HuH-7 (cell line): ENCODE measurements at places on chromosomes 3 and 15.
A peak's percentile ranks its signal among the peaks of the same experiment; 100 is the strongest.

DNA sequence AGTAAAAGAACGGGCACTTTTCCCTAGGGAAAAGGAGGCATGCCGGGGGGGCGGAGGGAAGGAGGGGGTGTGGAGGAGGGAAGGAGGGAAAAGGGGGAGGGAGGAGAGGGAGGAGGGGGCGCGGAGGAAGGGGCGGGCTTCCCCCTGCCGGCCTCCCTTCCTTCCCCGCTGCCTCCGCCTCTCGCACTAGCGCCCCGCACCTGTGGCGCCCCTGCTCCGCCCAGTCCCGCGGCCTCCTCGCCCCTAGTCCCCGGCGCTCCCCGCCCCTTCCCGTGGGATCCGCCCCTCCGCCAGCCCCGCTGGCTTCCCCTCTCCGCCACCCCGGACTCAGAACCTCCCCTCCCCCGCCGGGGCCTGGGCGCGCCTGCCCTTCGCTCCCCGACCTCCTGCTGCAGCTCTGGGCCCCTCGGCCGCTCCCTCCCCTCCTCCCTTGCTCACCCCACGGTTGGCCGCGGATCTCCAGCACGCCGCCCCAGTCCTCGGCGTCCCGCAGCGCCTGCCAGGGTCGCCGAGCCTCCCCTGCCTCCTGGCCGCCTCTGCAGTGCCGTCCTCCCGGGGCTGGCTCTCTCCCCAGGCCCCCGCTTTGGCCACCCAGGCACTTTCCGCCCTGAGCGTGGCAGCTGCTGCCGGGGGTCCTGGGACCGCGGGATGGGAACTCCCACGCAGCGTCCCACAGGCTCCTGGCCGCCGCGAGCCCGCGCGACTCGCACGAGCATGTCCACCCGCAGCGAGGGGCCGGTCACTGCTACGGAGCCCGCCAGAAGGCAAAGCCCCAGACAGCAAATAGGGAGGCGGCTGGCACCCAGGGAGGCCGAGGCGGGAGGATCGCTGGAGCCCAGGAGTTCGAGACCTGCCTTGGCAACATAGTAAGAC, 147.4 kb downstream of the TJP1 start:
- peak; percentile 72 for DNase-seq

DNA sequence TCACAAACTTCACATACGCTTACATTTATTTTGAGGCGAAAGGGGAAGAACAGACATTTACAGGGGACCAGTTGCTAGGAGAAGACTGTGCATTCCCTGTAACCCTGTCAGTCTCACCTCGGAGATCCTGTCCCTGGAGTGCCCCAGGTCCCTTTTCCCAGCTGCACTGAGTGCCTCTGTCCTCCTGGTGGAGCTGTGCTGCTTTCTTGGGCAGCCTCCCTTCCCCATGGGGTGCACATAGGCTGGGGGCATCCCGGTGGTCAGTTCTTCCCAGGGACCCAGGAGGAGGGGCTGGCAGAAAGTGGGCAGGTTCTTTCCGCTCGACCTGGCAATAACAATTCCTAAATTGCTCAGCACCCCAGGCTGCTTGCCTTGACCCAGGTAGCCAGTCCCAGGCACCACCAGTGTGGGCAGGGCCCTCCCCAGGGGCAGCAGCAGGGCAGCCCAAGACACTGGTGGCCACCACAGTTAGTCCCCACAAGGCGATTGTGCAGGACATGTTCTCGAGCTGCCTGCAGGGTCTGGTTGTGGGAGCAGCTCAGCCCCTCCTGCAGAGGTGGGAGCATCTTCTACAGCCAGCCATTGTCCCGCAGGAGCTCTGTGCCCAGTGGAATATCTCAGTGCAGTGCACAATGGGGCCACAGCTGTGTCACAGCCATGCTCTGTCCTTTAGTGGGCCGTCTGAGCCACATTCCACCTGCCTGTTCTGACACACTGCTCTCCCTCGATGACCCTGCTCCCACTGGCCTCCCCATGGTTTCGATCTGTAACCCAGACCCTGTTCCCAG, 36.3 kb downstream of the APBA2 start:
- DNase-seq = peak; percentile 15

DNA sequence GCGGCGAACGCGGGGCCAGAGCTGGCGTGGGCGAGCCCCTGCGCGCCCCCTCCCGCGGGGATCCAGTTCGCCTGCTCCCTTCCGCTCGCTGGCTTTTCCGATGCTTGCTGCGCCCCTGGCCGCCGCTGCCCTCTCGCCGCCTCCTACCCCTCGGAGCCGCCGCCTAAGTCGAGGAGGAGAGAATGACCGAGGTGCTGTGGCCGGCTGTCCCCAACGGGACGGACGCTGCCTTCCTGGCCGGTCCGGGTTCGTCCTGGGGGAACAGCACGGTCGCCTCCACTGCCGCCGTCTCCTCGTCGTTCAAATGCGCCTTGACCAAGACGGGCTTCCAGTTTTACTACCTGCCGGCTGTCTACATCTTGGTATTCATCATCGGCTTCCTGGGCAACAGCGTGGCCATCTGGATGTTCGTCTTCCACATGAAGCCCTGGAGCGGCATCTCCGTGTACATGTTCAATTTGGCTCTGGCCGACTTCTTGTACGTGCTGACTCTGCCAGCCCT, 721 bp downstream of the P2RY1 start:
- DNase-seq = no peak

GRCh38 chr3:177133860-177134815, 63.1 kb downstream of the TBL1XR1 start:
- DNase-seq = no peak

DNA sequence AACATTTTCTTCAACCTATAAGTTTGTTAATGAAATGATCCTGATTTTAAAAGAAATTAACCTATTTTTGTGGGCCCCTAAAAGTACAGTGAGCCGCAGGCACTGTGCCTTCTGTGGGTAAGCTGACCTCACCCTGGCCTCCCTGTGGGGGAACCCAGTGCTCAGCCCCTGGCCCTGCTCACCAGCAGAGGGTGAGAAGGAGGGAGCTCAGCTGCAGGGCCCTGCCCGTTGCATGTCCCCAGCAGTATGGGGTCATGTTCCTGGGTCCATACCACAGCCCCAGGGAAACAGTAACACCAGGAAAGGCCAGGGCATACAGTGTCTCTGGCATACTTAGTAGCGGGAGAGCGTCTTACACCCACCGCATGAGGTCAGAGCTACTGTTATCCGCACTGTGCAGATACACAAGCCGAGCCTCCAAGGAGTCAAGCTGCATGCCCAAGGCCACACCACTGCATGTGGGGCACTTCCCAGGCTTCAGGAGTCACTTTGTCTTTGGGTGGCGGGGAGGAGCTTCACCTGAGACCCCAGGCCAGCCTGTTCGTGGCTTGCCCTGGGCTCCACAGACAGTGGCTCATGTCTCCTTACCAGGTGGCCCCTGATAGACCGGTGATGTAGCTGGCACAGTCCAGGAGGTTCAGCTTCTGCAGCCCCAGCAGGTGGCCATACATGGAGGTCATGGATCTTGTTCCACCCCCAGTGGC, 22.6 kb upstream of the EHD4 start:
- no peak for DNase-seq

DNA sequence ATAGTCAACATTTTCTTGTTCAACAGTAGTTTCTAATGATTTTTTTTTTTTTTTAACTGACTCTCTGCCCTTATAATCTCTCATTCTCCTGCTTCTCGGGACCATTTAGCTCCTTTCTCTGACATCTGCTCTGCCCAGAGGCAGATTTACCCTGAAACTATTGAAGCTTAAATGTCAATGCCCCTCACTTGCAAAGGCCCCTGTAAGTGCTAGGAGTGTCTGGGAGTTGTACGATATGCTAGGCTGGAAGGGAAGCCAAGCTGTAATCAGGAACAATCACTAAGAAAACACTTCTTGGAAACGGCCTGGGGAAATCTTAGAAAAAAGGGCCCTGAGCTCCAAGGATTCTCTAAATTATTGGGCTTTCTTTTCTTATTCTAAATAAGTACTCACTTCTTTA, 5.8 kb upstream of the PLOD2 start:
- DNase-seq = no peak

- DNase-seq = no peak
These were observed 61.4 kb downstream of the MOBP start for GRCh38 chr3:39528844-39529243.

GRCh38 chr3:49119036-49119435, 1.6 kb downstream of the USP19 start:
- no peak for DNase-seq

- no peak for DNase-seq
These were observed 230.0 kb downstream of the ADAMTS9 start for GRCh38 chr3:64457811-64458210.

GRCh38 chr15:66747886-66748707, 46.1 kb downstream of the SMAD6 start:
- DNase-seq = no peak

GRCh38 chr15:64045101-64045435, 1.2 kb downstream of the DAPK2 start:
- no peak for DNase-seq
